ENCODE measurements at places on chromosomes 1 and 21. TPM values are rescaled to one million over a fixed set of nuclear protein-coding genes. Genes with fewer than 3 reads are reported as not detected.
A peak's percentile ranks its signal among the peaks of the same experiment; 100 is the strongest.

Gene NEXN
- total RNA-seq: 12.2 TPM

Gene RXFP4
- total RNA-seq: not detected

Gene LINGO4
- total RNA-seq: 0.10 TPM

- DNase-seq: no peak
These were observed 23.0 kb upstream of the PADI1 start for GRCh38 chr1:17181781-17182464.

DNA sequence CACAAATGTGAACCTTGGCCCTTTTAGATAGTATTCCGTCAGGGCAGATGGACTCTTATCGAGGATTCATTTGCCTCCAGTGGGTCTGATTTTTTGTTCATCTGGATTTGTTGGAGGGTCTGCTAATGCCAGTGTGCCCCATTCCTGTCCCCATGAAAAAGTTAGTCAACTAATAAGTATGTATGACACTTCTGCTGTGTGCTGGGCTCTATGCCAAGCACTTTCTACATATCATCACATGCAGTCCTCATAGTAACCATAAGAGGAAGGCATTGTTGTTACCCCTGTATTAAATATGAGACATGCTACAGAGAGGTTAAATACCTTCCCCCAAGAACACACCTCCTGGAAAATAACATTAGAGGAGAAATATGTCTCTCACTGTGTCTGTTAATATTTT is 46.6 kb upstream of the MAB21L3 start:
- DNase-seq: peak; percentile 16

Data from skin of body (tissue), 3 donors.